ENCODE measurements at places on chromosomes 7 and 10.

DNA sequence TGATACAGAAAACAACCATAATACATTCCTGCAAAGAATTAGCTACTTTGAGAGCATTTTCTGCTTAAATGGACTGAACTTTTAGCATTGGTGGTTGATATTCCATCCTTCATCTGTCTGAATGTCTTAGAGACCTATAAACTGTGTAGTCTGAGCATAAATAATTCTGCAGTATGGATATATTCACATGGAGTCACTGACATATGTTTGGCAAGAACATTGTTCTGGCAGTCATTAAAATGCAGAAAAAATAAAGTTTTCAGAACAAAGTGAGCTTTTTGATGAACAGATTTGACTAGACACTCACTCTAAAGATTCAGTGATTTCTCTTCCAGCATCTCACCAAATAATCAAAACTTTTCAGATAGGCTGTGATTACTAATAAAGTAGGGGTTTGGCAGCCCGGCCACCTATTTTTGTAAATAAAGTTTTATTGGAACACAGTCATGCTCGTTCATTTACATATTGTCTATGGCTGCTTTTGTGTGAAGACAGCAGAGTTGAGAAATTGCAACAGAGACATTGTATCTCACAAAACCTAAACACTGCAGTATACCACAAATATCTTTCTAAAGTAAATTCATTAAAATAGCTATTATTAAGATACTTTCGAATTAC lies 44.1 kb upstream of the RAPGEF5 start:
- DNase-seq = no peak

DNA sequence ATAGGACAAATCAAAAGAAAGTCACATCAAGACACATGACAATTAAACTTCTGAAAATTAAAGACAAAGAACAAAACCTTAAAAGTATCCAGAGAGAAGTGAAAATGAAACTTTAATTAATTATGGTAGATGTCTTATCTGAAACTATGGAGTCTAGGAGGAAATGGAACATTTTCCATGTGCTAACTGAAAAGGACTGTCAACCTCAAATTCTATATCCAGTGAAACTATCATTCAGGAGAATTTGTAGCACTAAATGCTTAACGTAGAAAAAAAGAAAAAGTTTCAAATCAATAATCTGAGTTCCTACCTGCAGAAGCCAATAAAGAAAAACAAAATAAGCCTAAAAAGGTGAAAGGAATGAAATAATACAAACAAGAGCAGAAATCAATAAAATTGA lies 33.1 kb upstream of the C10orf71 start:
- no peak for DNase-seq

DNA sequence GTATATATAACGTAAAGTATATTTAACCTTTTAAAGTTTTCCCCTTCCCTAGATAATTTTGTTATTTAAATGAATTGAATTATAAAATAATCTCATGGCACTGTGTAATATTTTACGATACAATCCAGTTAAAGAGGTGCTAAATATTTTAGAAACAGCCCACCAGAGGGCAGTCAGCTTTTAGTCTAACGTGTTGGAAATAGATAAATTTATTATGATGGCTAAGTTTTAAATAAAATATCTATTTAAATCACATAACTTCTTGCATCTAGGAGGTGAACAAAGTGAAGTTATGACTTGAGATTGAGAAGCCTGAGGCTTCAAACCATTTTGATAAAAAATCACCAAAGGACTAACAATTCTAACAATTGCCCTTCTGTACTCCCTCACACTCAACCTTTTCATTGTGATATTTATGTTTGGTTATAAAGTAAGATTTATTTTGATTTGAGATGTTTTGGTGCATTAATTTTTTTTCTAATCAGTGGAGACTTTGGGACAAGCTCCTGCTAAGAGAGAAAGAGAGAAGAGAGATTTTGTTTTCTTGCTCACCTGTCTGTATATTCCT lies 171.5 kb upstream of the SP4 start:
- peak; percentile 65 for DNase-seq

DNA sequence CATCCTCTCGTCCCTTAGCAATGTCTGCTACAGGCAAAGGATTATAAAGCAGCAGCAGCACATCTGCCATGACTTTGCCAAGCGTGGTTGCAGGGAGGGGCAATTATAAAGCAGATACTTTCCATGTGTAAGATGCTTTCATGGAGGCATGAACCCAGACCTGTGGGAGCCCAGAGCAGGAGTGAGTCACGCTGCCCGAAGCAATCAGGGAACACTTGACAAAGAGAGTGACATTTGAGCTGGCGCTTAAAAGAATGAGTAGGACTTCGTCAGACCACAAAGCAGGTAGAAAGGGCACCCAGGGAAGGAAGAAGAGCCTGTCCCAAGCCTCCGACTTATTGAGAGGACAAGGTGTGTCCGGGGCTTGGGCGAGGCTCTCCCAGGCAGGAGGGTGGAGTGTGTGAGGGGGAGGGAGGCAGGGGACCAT lies 147.2 kb downstream of the MYOF start:
- no peak for DNase-seq

DNA sequence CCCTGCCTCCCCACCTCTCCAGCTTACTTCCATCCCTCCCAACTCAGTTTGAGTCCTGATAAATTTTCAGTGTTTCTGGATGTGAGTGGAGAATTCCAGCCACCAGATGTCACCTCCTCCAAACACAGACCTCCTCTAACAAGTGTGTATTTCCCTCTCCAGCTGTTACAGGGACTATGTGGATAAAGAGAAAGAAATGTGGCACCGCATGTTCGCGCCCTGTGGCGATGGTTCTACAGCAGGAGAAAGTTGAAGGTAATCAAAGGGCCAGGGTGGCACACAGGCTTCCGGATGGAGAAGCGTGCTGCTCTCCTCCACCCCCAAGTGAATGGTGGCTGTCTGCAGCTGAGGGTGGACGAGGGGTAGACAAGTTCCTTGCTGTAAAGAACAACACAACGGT lies 14.7 kb downstream of the FKBP6 start:
- peak; percentile 48 for DNase-seq

DNA sequence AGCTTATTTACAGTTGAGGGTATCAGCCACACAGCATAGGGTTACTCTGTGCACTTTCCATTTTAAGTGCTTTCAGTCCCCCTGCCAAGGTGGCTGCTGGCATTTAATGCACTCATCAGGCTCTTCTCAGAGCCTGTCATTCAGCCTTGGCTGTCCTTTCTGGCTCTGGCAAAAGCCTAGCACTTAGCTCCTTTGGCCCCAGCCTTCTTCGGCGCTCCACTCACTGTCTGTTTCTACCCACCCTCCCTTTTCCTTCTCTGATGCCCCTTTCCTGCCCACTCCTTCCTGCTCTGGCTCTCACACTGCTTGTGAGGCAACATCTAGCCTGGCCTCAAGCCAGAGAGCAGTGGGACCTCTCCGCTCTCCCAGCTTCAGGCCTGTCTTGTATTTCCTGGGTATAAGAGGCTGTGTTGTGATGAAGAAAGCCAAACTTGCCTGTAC lies 60.2 kb downstream of the WIPF3 start:
- peak; percentile 21 for DNase-seq

- DNase-seq = no peak
Measured at GRCh38 chr7:8434290-8435002, 1.0 kb downstream of the NXPH1 start.

Measured in NCI-H1092 treated with DMSO at 0.1 percent for 48 hours (cell line).